ENCODE measurements at places on chromosomes 2 and 18. TPM values are rescaled to one million over a fixed set of nuclear protein-coding genes. Genes with fewer than 3 reads are reported as not detected.
A peak's percentile ranks its signal among the peaks of the same experiment; 100 is the strongest.

DNA sequence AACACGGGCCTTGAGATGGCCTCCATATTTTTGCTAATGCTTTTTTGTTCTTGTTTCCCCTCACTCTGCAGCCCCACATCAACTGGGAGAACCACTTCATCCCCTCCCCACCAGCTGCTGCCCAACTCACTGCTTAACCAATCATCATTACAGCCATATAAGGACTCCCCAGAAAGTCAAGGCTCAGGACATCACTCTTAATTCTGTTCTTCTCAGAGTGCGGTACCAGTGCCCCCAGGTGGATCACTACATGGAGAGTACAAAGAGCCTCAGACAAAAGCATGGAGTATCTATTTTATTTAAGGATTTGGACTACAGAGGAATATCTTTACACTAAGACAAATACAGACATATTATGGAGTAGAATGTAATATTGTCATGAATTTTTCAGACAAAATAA lies 340.6 kb downstream of the PAX3 start:
- H3K4me3 ChIP-seq: no peak overlapping the region
- no peaks in the 10 kb centered on the region for H3K27me3 ChIP-seq
- no peak overlapping the region for H3K27ac ChIP-seq
- peaks cover 3% of the 10 kb centered on the region for H3K4me1 ChIP-seq
- no peaks in the 10 kb centered on the region for H3K36me3 ChIP-seq
- no peak for DNase-seq

DNA sequence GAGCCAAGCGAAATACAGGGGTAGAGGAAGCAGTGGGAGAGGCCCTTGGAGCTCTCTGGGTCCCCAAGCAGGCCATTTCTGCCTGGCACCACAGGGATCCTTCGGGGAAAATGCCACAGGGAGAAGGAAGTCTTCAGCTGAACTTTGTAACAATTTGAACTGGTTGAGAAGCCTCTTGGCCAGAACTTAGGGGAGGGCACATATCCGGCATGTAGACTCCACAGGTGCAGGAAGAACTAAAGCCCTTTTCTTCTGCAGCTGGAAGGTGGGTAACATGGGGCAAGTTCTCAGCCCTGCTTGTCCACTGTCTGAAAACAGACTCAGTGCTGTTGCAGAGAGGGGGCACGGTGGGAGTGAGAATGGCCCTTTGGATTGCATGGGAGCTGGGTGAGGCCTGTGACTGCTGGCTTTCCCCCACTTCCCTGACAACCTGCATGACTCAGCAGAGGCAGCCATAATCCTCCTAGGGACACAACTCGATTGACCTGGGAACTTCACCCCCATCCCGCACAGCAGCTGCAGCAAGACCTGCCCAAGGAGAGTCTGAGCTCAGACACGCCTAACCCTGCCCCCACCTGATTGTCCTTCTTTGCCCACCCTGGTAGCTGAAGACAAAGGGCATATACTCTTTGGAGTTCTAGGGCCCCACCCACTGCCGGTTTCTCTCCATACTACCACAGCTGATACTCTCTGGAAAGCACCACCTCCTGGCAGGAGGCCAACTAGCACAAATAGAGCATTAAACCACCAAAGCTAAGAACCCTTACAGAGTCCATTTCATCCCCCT lies 101.6 kb upstream of the FAM136A start:
- no peak overlapping the region for H3K4me3 ChIP-seq
- H3K27ac ChIP-seq: no peak overlapping the region
- no peaks in the 10 kb centered on the region for H3K4me1 ChIP-seq
- H3K27me3 ChIP-seq: peaks cover 4% of the 10 kb centered on the region
- DNase-seq: no peak
- H3K36me3 ChIP-seq: no peaks in the 10 kb centered on the region

GRCh38 chr2:221802089-221802488 lies 230.0 kb upstream of the EPHA4 start:
- DNase-seq: no peak
- H3K36me3 ChIP-seq: no peaks in the 10 kb centered on the region
- H3K27ac ChIP-seq: no peak overlapping the region

DNA sequence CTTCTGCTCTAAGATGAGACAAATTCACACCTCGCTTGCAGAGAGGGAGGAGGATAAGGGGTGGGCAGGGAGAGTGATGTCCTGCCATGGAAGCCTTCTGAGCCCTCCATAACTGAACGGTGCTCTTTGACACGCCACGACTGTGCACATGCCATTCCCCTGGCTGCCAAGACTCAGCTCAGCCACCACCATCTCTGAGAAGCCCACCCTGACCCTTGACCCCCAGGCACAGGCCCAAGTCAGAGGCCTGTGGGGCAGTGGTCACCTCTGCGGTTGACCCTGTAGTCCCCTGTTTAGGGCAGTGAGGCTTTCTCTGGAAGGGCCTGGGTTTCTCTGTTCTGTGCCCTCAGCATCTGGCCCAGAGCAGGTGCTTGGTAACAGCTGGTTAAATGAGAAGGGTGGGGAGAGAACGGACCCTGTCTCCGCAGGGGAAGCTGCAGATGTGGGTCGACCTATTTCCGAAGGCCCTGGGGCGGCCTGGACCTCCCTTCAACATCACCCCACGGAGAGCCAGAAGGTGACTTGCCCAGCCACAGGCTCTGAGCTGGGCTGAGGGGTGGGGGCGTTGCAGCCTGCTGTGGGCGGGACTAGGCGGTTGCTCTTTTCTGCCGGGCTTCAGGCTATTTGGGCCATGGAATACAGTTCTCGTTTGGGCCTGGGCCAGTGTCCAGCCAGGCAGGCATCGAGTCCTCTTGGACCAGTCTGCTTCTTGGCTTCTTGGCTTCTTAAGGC lies 215.1 kb downstream of the DYSF start:
- H3K36me3 ChIP-seq: no peaks in the 10 kb centered on the region
- H3K4me1 ChIP-seq: no peaks in the 10 kb centered on the region
- DNase-seq: no peak
- no peak overlapping the region for H3K27ac ChIP-seq
- H3K27me3 ChIP-seq: peaks cover 12% of the 10 kb centered on the region

DNA sequence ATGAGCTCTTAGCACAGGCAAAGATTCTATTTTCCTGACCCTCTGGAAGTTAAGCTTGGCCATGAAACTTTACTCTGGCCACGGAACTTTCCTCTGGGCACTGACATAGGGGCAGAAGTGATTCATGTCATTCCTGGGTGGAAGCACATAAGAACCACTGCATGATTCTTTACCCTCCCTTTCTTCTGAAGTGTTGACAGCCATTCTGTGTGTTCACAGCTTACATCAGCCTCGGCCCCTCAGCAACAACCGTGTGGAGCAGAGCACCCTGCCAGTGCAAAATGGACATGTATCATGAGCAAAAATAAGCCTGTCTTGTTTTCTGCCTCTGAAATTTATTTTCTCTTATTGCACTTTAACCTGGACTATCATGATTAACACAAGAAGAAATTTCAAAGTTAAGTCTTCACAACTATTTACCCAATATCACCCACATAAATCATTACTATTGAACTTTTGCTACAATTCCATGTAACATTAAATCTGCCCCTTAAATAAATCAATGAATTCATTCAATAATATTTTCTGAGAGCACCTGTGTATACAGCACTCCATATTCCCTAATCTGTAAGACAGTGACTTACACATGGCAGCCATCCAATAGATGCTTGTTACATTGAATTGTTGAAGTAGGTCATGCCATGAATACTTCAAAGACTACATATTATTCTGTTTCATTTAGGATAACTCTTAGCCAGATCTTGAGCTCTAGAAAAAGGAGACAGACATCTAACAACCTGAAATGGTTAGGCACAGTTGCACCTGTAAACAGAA lies 531.9 kb downstream of the IRS1 start:
- H3K27me3 ChIP-seq: no peaks in the 10 kb centered on the region
- H3K4me3 ChIP-seq: no peak overlapping the region
- no peak for DNase-seq

IL1RN gene
- total RNA-seq: not detected

GRCh38 chr2:231152800-231153557 lies 28.1 kb upstream of the HTR2B start:
- no peak overlapping the region for H3K27ac ChIP-seq
- DNase-seq: no peak
- no peak overlapping the region for H3K4me3 ChIP-seq
- no peaks in the 10 kb centered on the region for H3K27me3 ChIP-seq
- H3K36me3 ChIP-seq: peaks cover 19% of the 10 kb centered on the region

DNA sequence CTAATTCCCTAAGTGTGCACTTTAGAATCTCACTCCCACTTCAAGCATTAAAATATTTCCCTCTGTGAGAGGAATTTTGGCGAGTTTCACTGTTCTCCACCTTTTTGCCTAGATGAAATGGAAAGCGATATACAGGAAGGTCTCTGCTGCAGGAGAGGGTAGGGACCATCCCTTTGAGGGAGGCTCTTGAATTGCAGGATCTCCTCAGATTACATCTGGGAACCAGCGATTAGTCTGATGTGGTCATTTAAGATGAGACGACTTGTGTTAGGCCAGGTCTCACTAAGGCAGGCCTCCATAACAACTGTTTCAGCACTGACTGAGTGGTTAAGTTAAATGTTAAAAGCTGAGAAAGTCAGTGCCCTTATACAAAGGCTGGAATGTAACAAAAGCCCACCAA lies 74.6 kb downstream of the ARL6IP6 start:
- no peak overlapping the region for H3K4me3 ChIP-seq
- peaks cover 4% of the 10 kb centered on the region for H3K4me1 ChIP-seq
- H3K36me3 ChIP-seq: no peaks in the 10 kb centered on the region
- H3K27me3 ChIP-seq: peaks cover 2% of the 10 kb centered on the region
- no peak overlapping the region for H3K27ac ChIP-seq

LIMS2 gene
- total RNA-seq: 6.1 TPM

NOL4 gene
- 5.7 TPM for total RNA-seq

GRCh38 chr2:208638059-208638458 lies 231.5 kb downstream of the PTH2R start:
- peak overlapping the region; percentile 53 for H3K27ac ChIP-seq
- no peaks in the 10 kb centered on the region for H3K36me3 ChIP-seq
- no peak for DNase-seq

PPP4R1 gene
- 180 TPM for total RNA-seq

DNA sequence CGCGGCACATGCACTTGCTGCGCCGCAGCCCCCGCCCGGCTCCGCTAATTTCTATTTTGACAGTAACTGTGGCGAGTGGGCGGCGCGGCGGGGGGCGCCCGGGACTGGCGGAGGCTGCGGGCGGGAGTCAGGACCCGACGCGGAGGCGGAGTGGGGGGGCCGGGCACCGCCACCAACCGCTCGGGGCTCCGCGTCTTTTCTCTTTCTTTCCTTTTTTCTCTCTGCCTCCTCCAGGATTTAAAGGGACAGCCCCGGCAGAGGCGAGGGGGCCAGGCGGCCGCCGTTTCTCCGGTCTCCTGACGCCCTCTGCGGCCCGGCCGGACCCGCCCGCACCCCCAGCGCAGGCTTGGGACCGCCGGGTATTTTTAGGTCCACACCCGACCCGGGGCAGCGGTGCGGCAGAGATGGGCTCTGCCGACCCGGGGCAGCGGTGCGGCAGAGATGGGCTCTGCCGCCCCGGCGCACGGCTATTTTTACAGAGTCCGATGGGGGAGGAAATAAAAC lies 460 bp upstream of the ZBTB7C start:
- peaks cover 76% of the 10 kb centered on the region for H3K27me3 ChIP-seq
- no peak overlapping the region for H3K27ac ChIP-seq
- H3K4me1 ChIP-seq: peaks cover 8% of the 10 kb centered on the region
- H3K4me3 ChIP-seq: peak overlapping the region; percentile 69

GRCh38 chr2:206323486-206323885 lies 49.0 kb downstream of the ZDBF2 start:
- H3K4me3 ChIP-seq: no peak overlapping the region
- peaks cover 4% of the 10 kb centered on the region for H3K27me3 ChIP-seq
- H3K36me3 ChIP-seq: peaks cover 7% of the 10 kb centered on the region
- H3K27ac ChIP-seq: no peak overlapping the region
- no peaks in the 10 kb centered on the region for H3K4me1 ChIP-seq

- no peaks in the 10 kb centered on the region for H3K27me3 ChIP-seq
- H3K36me3 ChIP-seq: peaks cover 6% of the 10 kb centered on the region
- DNase-seq: no peak
- H3K4me3 ChIP-seq: peak overlapping the region; percentile 46
- H3K4me1 ChIP-seq: peaks cover 23% of the 10 kb centered on the region
These were observed 3.8 kb downstream of the AFG3L2 start for GRCh38 chr18:12373116-12373770.
